Hepatocyte (in vitro differentiated cells): ENCODE measurements at places on chromosomes 5 and 9.

DNA sequence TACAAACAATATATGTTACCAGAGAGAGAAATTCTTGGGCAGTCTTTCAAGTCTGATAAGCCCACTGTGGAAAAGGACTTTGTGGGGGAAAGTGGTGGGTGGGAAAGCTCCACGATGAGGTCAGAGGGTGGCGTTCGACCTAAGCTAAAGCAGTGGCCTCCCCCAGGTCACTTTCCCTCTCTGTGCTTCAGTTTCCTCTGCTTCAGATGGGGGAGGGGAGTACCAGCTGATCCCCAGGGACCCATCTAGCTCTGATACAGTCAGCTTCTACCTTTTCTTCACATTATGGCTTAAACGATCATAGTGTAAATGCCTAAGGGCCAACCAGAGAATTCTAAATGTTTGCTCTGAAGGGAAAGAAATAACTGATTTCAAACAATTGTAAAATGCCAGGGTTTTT lies 36.6 kb upstream of the ARSB start:
- peaks cover 4% of the 10 kb centered on the region for H3K27me3 ChIP-seq
- no peak overlapping the region for H3K27ac ChIP-seq
- no peak overlapping the region for H3K4me3 ChIP-seq
- no peaks in the 10 kb centered on the region for H3K36me3 ChIP-seq
- H3K4me1 ChIP-seq = no peaks in the 10 kb centered on the region

- H3K27ac ChIP-seq = no peak overlapping the region
- H3K36me3 ChIP-seq = no peaks in the 10 kb centered on the region
- H3K4me1 ChIP-seq = no peaks in the 10 kb centered on the region
- DNase-seq = no peak
Measured at GRCh38 chr5:2523180-2523579, 228.3 kb downstream of the IRX2 start.

- no peak for DNase-seq
- H3K27ac ChIP-seq = no peak overlapping the region
- peaks cover 7% of the 10 kb centered on the region for H3K4me1 ChIP-seq
- no peaks in the 10 kb centered on the region for H3K27me3 ChIP-seq
Measured at GRCh38 chr5:78808380-78808779, 159.8 kb upstream of the LHFPL2 start.

- H3K27me3 ChIP-seq = no peaks in the 10 kb centered on the region
- no peaks in the 10 kb centered on the region for H3K4me1 ChIP-seq
- no peaks in the 10 kb centered on the region for H3K36me3 ChIP-seq
- no peak for DNase-seq
- H3K4me3 ChIP-seq = no peak overlapping the region
Measured at GRCh38 chr9:117869712-117870111, 165.5 kb downstream of the TLR4 start.

- no peaks in the 10 kb centered on the region for H3K27me3 ChIP-seq
- H3K4me1 ChIP-seq = no peaks in the 10 kb centered on the region
- no peaks in the 10 kb centered on the region for H3K36me3 ChIP-seq
Measured at GRCh38 chr5:5799826-5800225, 377.3 kb downstream of the ICE1 start.
